ENCODE measurements at places on chromosomes 4 and X.

- DNase-seq = no peak
Measured at GRCh38 chrX:65744965-65745364, 77.5 kb downstream of the MSN start.

GRCh38 chr4:80307774-80308465 is 27.6 kb upstream of the CFAP299 start:
- no peak for DNase-seq

GRCh38 chrX:50579955-50580354 is 109.3 kb upstream of the DGKK start:
- DNase-seq = peak; percentile 16

GRCh38 chr4:175540732-175541131 is 271.3 kb downstream of the GPM6A start:
- no peak for DNase-seq

GRCh38 chr4:119136546-119136945 is 914 bp downstream of the MYOZ2 start:
- DNase-seq = no peak

GRCh38 chrX:117713411-117713810 is 403.2 kb downstream of the KLHL13 start:
- no peak for DNase-seq

DNA sequence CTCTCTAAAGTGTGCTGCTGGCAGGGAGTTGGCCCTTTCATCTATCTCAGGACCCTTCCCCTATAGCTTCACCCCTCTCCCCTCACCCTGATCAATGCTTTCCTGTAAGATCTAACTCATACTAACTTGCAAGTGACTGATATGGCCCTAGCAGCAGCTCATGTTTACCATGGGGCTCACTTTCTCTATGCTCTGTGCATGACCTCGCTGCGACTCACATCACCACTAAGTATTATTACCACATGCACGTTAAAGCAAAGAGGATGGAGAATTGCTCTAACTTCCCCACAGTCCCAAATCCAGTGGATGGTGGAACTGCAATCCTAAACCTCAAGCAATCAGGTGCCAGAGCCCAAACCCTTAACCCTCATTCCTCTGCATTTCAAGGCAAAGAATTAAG is 626.6 kb downstream of the MID1IP1 start:
- peak; percentile 13 for DNase-seq

DNA sequence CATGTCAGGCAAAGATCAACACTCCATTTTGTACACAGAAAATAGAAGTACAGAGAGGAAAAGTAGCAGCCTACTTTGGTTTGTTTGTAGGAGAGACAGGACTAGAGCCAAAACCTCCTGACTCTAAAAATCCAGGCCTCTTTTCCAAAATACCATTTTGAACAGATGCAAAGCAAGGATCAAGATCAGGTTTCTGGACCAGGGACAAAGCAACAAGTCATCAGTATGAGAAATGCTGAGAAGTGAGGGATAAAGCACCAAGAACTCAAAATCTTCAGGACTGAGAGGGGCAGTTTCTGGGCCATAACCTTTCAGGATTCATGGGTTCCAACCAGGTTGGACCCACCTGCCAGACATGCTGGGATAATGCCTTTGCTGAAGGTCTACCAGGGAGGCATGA is 36.6 kb upstream of the MBTPS2 start:
- no peak for DNase-seq

DNA sequence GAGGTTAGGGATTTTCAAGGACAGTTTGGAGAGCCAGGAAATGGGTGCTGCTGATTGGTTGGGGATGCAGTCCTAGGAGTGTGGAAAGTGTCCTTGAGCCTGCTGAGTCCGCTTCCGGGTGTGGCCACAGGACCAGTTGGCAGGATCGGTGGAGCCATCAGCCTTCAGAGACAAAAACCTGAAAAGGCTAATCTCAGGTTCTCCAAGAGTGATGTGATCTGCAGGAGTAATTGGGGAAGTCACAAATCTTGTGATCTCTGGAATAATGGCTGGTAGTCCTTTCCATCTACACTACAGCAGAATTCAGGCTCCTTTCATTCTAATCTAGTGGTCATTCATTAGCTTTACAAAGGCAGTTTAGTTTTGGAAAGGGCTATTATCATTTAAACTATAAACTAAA is 55.9 kb upstream of the BMP2K start:
- DNase-seq = no peak

DNA sequence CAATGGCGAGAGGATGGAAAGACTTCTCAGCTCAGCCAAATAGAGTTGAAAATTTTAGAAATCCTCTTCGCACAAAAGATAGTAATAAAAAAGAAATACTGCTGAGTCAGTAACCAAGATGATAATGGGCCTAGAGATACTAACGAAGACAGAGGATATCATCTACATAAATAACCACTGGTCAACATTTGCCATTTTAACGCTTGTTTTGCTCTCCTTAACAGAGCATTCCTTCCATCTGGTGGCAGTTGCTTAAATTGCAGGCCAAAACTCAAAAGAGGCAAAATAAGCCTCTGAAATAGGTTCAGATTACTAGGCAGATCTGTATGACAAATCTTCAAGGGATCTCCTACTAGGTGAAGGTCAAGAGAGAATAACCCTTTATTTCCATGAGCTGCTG is 51.7 kb upstream of the MCF2 start:
- no peak for DNase-seq

- DNase-seq = no peak
Measured at GRCh38 chr4:24632011-24632410, 47.7 kb upstream of the DHX15 start.

GRCh38 chr4:176791591-176792325 is 964 bp downstream of the VEGFC start:
- DNase-seq = no peak

GRCh38 chr4:122623637-122624166 is 2.8 kb upstream of the IL21 start:
- no peak for DNase-seq

DNA sequence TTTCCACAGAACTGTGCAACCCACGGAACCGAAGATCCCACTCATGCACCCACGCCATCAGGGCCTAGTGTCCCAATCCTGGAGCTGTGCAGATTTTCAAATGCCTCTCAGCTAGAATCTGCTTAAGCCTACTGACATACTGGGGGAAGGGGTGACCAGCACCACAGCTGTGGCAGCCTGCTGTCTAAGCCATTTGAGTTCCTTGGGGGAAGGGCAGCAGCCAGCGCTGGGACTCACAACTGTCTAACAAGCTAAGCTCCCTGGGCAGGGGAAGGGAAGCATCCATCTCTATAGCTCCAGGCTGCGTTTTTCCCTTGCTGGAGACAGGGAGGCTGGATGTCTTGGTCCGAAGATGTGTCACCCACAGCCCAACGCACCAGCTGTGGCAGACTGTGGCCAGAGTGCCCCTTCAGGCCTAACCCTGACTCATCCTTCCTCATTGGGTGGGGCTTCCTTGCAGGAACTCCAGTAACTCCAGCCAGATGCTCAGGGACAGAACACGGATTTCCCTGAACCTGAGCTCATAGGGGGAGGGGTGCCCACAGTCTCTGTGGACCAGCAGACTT is 194.8 kb downstream of the CHRDL1 start:
- DNase-seq = no peak

DNA sequence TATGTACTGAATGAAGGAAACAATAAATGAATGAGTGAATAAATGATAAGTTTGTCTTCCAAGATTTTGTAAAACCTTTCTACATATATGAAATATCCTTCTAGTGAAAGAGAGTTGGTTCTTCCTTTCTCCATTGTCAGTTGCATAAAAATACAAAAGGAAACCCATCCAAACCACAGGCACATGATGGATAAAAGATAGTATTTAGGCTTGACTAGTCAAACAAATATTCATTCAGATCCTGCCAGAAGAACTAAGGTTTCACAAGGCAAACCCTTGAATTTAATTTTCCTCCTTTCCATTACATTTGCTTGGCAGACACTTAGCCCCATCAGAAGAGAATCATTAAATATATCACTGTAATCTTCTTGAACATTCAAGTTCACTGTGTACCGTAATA is 208.4 kb downstream of the COL25A1 start:
- no peak for DNase-seq

GRCh38 chr4:77120886-77121508 is 36.0 kb upstream of the CCNG2 start:
- no peak for DNase-seq

GRCh38 chrX:8730812-8731558 is 952 bp downstream of the ANOS1 start:
- no peak for DNase-seq

GRCh38 chr4:76830964-76831703 is 66.8 kb downstream of the SOWAHB start:
- peak; percentile 31 for DNase-seq

- no peak for DNase-seq
Measured at GRCh38 chr4:173940146-173940545, 343.3 kb downstream of the FBXO8 start.

DNA sequence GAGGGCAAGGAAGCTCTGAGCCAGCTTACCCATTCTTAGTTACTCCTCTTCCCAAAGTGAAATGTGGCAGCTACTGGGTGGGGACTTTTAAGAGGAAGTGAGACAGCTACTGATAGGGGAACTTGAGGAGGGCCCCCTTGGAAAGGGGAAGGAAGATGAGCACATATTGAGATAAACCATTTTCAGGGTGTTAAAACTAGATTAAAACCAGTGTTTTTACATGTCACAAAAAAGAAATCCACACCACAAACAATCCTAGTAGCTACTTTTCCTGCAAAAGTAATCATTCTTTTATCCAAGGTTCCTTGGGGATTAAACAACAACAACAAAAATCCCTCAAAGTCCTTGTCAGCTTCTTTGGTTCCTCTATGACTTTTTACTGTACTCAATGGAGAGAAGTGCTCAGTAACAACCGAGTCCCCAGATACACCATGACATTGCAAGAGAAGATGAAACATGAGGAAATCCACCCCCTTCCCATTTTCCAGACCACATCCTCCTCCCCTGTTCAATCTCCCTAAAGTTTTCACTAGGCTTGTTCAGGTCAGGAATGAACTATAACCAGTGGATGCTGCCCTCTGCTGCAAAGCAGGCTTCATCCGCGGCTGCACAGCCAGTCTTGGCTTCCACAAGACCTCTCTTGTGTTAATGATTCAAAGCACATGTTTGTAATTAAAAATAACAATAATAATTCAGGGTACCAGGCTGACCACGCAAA is 113.5 kb upstream of the TMEM164 start:
- DNase-seq = peak; percentile 13

DNA sequence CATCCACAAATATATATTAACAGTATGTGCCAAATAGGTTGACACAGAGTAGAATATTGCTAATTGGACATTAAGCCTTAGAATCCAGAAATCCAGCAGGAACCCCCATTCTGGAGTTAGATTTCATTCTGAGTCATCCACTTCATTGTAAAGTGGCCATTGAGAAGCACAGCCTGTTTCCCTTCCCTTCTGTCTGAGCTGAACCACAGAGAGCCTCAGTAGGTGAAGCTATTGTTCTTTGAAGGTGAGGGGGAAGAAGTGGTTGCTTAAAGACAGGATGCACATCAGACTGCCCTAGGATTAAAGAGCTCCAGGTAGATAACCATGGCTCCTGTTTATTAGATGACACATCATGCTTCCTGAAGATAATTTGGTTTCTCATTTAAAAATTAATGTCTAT is 30.6 kb upstream of the MCF2 start:
- DNase-seq = no peak

All from astrocyte of the cerebellum (primary cell).